Islet precursor cell (in vitro differentiated cells): ENCODE measurements at places on chromosomes 2 and 18.

DNA sequence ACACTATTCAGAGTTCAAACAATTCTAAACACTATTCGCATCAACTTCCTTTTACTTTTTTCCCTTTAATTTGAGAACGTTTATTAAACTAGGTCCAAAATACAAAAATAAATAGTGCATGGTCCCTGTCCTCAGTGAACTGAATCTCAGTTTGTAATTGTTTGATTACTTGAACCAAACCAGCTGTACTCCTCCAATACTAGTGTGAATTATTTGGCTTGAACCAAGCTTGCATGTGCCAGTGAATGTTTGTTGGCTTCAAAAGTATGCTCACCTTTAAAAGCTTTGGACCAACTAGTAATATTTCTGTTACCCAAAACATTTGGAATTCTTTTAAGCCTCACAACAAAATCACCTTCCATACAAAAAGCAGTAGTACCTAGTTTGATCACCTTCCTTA, 15.5 kb downstream of the CCNT2 start:
- DNase-seq, result no peak

- DNase-seq, result no peak
These were observed 160.3 kb downstream of the VAPA start for GRCh38 chr18:10074110-10074509.

GRCh38 chr2:27728081-27728858, 43.2 kb upstream of the MRPL33 start:
- no peak for DNase-seq

GRCh38 chr2:100038011-100038410, 104.4 kb downstream of the AFF3 start:
- DNase-seq, result no peak

GRCh38 chr2:237932731-237933131, 34.1 kb upstream of the UBE2F start:
- DNase-seq, result no peak

DNA sequence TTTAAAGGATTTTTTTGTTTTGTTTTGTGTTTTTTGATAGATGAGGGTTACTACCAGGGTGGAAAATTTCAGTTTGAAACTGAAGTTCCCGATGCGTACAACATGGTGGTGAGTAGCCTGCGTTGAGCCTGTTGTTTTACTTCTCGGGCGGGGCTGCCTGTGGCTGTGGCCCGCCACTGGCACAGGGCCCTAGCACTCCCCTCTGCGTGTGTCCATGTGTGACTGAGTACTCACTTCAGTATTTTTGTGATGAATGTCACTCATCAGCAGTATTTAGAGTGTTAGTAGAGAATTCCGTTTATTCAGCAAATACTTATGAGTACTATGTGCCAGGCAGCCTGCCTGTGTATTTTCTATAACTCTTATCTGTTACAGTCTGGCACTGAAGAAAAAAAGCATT, 44.3 kb upstream of the SCLY start:
- DNase-seq, result no peak

- DNase-seq, result no peak
These were observed 152.7 kb upstream of the MYO3B start for GRCh38 chr2:170025223-170025622.

- DNase-seq, result peak; percentile 97
These were observed 63.4 kb upstream of the PLA2R1 start for GRCh38 chr2:160125828-160126227.

DNA sequence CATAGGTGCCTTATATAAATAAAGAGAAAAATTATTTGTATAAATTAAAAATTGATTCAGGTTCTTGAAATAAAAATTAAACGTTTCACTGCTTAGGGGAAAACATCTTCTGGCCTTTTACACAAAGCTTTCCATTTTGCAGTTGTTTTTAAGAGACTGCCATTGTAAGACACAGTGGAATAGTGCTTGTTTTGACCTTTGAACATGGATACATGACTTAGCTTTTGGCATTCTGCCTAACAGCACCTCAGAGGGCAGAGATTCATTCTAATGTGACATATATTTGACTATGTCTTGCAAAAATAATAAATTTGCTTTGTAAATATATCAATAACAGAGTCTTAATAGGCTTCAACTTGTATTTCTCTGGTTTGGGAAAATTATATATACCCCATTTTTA, 142.1 kb downstream of the SLC4A10 start:
- no peak for DNase-seq

DNA sequence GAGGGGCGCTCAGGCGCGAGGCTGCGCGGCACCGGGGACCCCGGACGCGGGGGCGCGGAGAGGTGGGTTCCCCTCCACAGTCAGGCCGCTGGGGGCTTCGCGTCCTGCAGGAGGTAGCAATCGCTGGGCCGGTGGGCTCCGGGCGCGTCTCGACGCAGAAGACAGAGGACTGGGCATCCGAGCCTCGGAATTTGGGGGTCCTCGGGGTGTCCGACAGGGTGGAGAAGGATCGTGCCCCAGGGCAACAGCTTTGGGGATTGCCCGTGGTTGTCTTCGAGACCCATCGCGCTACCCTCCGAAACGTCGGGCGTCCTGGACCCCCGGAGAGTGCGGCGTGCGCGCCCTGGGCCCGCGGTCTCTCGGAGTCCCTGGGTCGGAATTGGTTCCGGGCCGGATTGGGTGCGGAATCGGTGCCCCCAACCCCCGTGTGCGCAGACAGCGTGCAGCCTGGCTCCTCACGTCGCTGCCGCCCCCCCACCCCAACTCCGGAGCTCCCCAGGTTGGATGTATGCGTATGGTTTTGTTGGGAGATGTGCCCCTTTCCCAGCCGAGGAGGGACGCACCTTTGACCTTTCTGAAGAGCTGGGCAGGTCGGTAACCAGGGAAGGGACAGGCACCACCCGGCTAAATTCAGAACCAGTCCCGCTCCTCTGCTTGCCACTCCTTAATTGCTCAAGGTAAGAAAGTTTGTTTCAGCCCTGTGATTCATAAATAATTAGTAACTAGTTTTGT, 750 bp downstream of the NPAS2 start:
- no peak for DNase-seq
